ENCODE measurements at places on chromosomes 1 and 21.

GRCh38 chr1:1284221-1285101 lies 4.2 kb downstream of the SCNN1D start:
- no peak for DNase-seq

DNA sequence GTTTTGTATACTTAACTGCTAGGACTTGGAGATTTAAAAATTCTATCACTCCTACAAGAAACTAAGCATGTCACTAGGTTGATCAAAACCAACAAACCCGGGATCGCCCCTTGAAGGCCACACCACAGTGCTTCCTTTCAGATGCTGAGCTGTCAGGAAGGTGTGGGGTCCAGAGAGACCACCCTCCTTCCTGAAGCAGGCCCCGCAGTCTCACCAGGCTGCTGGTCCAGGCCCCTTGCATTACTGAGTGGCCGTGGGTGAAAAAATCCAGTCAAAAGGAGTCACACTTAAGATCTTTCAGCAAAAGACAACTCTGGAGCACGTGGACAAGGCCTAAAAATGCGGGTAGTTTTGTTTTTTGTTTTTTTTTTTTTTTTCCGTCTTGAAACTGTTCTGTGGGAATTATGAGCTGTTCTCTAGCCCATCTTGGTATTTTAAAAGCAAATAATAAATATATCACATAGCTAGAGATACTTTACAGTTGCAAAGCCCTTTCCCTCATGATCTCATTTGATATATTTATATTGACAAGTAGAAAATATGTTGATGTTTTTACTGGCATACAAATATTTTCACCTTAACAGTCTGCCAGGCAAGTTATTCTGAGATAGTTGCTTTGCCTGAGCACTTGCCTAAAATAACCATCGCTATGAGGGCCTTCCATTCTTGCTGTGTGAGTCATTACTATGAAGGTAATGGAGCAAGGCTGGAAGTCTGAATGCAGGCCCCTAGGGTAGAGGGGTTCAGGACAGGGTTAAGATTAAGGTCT lies 73.1 kb upstream of the EDEM3 start:
- DNase-seq: no peak

DNA sequence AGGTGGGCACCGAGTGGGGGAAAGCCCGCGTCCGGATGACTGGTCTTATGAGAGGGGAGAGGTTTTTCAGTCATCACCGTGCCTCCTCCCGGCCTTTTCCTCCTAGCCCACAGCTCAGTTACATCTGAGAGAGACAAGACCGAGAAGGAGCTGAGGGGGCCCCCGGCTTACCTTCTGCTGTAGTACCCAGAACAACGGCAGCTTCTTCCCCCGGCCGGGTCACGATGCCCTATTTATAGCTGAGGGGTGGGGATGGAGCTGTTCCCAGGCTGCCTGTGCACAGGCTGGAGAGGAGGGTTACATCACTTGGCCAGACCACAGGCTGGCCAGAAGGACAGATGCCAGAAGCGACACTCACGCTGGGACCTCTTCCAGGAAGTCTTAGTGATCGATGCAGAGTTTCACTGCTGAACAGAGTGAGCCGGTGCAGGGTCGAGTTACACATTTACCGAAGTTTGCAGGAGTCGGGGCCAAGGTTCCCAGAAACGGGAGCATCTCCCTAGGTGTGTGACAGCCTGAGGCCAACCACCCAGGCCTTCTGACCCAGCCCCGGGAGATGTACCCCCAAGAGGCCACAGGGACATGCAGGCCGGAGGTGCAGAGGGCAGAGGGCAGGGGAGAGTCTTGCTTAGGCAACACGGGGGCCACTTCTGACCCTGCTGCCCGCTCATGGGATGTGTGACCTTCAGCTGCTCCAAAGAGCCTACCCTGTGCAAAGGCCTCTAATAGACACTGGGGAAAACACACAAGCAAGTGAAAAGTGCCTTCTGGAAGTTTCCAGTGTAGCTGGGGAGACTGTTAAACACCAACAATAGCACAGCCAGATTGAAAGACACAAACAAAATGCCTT lies at the start of gene AGT:
AGT (minus strand) TSS at position 208 of the 850 bp plus-strand sequence. CDS start 3,299 bp downstream, outside the sequence.
- DNase-seq: no peak

DNA sequence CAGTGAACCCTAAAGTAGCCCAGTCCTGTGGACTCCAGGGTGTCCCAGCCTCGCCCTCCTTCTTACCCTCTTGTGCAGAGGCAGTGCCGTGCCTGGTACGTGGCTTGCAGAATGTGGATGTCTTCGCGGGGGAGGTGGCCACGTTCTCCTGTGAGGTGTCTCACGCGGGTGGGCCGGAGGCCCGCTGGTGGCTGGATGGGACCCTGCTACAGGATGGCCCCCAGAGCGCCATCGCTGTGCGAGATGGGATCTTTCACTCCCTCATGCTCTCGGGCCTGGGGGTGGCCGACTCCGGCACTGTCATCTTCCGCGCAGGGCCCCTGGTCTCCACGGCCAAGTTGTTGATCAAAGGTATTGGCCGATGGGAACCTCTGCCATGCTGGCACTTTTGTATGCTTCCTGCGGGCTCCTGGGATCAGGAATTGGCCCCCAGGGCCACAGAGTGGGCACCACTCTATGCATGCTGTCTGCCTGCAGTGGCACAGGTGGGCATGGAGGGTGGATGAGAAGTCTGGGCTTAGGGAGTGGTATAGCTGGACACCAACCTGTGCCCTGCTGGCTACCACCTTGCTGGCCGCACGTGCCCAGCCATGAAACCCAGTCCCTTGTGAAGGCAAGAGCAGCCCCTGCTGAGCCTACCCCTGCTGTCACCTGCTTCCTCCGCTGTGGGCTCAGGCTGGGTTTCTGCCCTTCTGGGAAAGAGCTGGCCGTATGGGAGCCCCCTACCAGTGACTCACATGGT lies 92.9 kb downstream of the TRIM11 start:
- DNase-seq: no peak

DNA sequence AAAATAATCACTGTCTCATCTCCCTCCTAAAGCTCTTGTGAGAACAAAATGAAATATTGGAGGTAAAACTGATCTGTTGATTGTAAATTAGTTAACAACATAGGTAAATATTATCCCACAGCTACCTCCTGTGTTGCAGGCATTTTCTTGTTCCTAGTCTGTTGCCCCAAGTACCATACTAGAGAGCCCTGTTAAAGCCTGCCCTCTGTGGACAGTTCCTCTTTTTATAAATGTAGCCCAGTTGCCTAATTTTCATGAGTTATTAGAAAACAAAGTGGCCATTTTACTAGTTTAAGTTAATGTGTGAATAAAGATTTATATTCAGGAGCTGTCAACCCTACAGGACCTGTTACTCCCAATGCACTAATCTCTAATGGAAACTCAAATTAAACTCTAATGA lies 180.0 kb upstream of the KCND3 start:
- no peak for DNase-seq

DNA sequence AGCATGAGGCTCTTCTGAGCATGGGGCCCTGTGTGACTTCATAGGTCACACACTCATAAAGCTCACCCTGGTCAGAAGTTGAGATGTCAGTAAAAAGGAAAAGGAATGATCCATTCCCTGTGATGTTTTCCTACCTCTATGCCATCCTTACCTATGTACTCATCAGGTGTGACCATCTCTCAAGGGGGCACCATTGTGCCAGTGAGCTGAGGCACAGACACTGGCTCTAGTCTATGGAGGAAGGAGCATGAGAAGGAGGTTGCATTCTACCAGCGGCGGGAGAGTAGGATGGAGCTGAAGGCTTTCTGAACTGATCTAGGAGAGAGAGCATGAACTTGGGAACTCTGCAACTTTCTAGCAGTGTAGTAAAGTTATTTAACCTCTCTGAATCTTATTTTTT lies 65.8 kb upstream of the RGL1 start:
- no peak for DNase-seq

Data from AML-193 (cell line).